NCI-H146 (cell line): ENCODE measurements at places on chromosomes 5 and 9.

GRCh38 chr5:40798801-40799210 lies 632 bp upstream of the PRKAA1 start:
- no peak for DNase-seq

GRCh38 chr9:10014889-10015288 lies 597.9 kb downstream of the PTPRD start:
- DNase-seq, result peak; percentile 85

GRCh38 chr9:69455311-69455710 lies 130.3 kb downstream of the ENTREP1 start:
- peak; percentile 25 for DNase-seq

DNA sequence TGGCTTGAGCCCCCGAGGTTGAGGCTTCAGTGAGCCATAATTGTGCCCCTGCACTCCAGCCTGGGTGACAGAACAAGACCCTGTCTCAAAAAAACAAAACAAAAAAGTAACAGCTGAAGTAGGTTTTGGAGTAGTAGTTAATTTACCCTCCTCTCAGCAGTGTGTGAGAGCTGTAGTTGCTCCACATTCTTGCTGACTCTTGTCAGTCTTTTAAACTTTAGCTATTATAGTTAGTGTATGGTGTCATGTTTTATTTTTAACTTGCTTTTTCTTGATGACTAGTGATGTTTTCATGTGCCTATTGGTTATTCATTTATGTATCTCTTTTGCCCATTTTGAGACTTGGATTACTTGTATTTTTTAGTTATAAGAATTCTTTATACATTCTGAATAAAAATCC lies 52.9 kb upstream of the DHFR start:
- DNase-seq, result no peak

DNA sequence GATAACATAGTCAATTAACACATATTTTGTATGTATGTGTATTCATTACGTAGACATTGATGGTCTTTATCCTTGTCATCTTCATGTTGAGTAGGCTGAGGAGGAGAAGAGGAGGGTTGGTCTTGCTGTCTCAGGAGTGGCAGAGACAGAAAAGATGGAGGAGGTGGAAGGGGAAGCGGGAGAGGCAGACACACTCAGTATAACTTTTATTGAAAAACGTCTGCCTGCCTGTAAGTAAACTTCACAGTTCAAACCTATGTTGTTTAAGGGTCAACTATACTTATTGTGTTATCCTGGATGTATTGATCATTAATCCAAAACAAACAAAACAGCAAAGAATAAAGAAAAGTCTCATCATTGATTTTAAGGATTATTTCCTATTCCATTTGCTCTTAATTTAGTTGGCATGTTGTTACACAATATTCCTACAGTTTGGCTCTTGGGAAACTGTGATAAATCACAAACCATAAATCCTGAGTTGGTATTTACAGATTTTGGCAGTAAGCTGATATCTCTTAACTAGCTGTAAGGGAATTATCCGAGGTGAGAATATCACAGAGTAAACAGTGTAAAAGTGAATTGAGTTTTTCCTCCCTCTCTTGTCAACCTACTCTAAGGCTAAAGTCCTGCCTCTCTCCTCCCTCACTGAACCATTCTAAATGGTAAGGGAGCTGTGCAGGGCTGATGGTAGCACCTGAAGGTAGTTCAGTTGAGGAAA lies 487.2 kb downstream of the SPATA31D1 start:
- no peak for DNase-seq

GRCh38 chr5:79829260-79829659 lies 139.6 kb downstream of the CMYA5 start:
- DNase-seq, result no peak

GRCh38 chr9:133160742-133161546 lies 2.8 kb downstream of the GBGT1 start:
- DNase-seq, result peak; percentile 19

- DNase-seq, result no peak
Observed at GRCh38 chr5:177124486-177124991, 9.0 kb upstream of the NSD1 start.

DNA sequence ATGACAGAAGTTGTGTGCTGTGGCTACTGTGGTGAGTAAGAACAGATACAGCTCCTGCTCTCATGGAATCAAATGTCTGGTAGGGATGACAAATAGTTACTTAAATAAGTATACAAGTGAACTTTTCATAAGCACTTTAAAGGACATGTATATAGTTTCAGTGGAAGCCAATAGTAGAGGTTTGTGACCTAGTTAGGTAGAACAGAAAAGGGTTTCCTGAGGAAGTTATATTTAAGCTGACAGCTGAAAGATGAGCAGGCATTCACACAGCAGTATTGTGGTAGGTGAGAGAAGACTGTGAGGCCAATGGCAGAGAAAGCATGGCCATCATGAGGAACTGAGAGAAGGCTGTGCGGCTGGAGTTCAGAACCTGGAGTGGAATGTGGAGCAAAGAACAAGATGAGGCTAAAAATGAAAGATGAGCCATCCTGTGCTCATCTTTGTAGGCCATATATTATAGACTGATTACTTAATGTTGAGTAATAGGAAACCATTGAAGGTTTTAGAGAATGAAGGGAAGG lies 15.4 kb downstream of the FAM174A start:
- no peak for DNase-seq

- DNase-seq, result no peak
Observed at GRCh38 chr5:115952588-115952987, 9.7 kb upstream of the LVRN start.

- peak; percentile 91 for DNase-seq
Observed at GRCh38 chr9:133584559-133585476, 24.4 kb downstream of the FAM163B start.

- no peak for DNase-seq
Observed at GRCh38 chr5:170481849-170482248, 22.0 kb upstream of the KCNIP1 start.

GRCh38 chr5:167752936-167753335 lies 538.5 kb upstream of the WWC1 start:
- no peak for DNase-seq
